Activated CD4-positive, CD25-positive, alpha-beta regulatory T cell (primary cell): ENCODE measurements at places on chromosomes 7 and 10.

GRCh38 chr7:126411032-126411820, 841.5 kb downstream of the GRM8 start:
- DNase-seq, result no peak

GRCh38 chr7:31500656-31501055, 13.2 kb upstream of the ITPRID1 start:
- DNase-seq, result no peak

- DNase-seq, result no peak
Observed at GRCh38 chr7:141073173-141073640, 657 bp upstream of the TMEM178B start.

DNA sequence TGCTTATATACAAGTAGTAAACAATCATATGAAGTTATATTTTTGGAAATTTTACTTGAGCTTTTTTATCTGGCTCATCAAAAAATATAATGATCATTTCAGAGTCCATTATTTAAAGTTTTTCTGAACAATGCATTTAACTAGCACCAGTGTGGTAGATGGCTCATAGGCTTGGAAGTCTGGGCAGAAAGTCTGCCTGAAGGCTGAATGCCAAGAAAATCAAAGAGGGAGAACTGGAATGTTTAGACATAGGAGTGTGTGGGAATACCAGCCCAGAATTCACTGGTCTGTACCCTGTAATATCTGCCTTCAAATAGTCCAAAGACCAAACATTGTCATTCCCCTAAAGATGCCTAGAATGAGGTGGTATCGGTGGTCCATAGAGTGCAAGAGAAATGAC, 40.3 kb upstream of the ANK3 start:
- DNase-seq, result no peak

- DNase-seq, result no peak
Observed at GRCh38 chr10:29191674-29192073, 97.2 kb upstream of the LYZL1 start.

DNA sequence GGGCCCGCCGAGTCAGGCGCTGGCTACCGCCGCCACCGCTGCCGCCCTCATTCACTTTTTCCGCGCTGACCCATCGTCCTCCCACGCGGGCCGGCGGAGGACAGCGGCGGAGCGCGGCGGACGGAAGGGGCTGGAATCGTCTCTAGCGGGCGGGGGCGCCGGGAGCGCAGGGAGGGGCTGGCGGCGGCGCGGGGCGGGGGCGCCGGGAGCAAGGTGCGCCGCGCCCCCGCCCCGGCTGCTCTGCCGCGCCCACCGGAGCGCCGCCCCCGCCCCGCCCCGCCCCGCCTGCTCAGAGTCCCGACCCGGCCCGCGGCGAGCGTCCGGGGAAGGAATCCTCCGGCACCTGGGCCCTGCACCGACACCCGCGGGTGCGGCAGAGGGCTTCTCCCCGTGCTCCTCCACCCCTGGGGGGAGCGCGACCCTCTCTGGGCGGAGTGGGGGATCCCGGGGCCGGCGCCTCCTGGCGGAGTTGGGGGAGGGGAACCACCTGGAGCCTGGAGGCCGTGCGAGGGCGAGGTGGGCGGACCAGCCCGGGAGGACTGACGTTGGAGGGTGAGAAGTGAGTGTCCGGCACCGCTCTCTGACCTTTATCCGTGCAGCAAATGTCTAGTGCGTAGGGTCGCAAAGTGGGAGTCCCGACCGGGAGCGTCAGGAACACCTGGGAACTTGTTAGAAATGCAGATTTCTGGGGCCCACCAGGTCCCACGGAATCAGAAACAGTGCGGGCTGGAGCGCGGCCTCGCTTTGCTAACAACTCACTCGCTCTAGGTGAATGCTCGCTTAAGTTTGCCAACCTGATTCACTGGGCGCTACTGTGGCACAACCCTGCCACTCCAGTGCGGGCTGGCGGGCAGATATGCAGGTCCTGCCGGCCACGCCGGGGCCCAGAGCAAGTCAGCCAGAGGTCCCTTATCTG, at the start of gene COBL:
Gene COBL, minus strand, starts transcription at position 144 of the 916 bp plus-strand sequence. CDS start 176 bp downstream, outside the sequence.
- DNase-seq, result no peak

DNA sequence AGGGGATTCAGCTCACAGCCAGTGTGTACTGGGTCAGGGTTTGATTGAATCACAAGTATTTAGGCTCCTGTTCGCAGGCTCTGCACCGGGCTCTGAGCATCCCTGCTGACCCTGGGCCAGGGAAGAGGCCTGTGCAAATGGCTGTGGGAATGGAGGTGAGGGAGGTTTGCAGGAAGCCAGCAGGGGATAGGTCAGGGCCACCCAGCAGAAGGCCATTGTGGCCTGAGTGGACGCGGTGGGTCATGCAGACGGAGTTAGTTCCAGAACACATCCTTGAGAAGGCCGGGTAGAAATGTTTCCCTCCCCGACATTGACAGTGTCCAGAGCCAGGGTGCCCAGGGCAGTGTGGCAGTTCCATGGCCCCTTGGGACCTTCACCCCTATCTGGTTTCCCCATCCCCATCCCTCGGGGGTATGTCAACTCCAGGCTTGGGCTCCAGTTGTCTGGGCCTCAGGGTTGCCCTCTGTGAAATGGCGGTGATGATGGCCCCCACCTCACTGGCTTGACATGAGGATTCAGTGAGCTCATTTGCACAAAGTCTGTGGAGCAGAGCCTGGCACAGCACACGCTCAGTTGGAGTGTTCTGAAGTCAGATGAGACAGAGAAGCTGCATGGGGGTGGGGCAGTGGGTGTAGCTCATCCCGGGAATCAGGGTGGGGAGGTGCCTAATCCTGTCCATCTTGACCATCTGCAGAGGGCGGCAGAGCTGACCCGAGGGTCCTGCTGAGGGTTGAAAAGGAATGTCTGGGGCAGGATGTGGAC, 107.6 kb downstream of the ADCY1 start:
- no peak for DNase-seq
